Fibroblast of skin of right biceps (primary cell): ENCODE measurements at places on chromosomes 1 and 21.

GRCh38 chr1:91799863-91800262, 86.1 kb downstream of the TGFBR3 start:
- no peak for DNase-seq

GRCh38 chr1:235617808-235618207, 31.8 kb downstream of the GNG4 start:
- DNase-seq = peak; percentile 77

GRCh38 chr1:209797978-209798639, 7.8 kb downstream of the IRF6 start:
- DNase-seq = no peak

GRCh38 chr1:102595106-102595505, 513.2 kb downstream of the COL11A1 start:
- DNase-seq = no peak

DNA sequence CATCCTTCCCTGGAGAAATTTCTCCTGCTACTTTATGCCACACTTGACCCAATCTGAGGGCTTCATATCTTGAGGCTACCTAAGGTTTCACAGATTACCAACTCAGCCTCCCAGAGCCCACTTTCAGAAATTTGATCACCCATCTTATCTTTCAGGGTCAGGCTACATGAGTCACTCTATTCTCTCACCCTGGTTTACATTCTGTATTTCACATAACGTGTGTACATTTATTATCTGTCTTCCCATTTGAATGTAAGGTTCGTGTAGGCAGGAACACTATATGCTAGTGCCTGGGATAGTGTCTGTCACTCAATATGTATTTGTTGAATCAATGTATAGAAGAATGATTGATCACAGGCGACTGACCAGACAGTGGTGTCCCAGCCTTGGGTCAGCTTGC, 124.8 kb downstream of the UBE2U start:
- DNase-seq = no peak

DNA sequence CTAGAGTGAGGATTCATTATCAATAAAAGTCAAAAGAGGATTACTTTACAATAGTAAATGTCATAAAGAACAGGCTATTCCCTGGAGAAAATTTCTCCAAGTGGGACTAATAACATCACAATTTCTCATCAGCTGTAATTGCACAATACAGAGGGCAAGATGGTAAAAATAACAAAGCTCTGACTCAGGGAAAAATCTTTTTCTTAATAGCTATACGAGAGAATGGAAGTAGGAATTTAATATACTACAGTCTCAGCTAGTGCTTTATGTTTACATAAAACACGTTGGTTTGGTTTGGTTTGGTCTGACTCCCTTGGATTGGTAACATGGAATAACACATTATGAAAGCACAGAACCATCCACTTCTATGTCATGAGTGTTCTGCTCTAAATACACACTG, 397.6 kb downstream of the LRRIQ3 start:
- peak; percentile 82 for DNase-seq

DNA sequence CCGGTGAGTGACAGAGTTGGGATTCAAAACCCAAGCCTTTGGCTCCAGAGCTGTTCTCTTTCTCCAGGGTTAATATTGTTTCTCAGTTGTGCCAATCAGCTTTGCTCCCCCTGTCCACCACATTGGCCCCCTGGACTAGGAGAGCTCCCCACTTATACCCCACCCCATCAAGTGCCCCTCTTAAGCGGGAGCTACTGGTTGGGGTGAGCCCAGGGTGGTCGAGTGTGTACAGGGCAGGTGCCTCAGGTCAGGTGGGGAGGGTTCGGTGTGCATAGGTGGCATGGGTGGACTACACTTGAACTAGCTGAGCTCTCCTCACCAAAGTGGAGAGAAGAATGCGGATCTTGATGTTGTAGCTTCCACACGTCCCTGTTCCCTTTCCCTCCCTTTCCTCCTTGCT, 14.2 kb downstream of the KCNA2 start:
- DNase-seq = no peak

DNA sequence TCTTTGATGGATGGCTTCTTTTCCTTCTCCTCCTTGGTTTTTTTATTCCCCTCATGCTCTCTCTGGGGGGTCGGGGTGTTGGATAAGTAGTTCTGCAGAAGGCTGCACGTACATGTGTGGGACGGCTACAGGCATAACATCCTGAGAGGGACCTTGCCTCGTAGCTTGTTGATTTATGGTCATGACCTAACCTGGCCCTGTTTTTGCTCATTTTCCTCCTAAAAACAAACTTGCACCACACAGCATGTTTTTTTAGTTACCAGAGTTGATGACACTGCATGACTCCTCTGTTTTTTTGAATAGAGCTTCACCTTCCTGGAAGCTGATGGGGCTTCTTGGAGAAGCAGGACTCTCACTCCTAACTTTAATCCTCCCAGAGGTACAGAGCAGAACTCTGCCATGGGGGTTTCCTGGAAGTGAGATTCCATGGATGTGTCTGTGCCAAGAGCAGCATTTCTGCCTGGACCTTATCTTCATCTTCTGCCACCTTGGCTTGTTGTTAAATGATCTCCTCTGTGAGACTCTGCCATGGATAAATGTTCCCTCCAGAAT, 114.7 kb downstream of the PAPPA2 start:
- DNase-seq = peak; percentile 13

DNA sequence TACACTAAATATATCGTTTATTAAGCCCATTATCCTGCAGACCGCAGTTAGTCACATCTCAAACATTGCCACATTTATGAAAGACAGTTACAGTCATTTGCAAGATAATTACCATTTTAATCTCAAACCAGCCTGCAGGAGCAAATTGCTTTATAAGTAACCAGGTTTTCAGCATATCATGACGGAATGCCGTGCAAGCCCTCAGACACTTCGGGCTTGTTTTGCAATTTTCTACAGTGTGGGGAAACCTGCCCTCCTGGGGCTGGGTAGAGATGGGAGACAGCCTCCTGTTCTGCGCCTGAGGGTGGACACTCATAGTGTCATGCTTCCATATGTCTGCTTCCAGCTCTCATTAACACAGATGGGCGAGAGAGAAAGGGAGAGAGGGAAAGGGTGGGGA, 563.9 kb downstream of the NPHP4 start:
- DNase-seq = no peak

DNA sequence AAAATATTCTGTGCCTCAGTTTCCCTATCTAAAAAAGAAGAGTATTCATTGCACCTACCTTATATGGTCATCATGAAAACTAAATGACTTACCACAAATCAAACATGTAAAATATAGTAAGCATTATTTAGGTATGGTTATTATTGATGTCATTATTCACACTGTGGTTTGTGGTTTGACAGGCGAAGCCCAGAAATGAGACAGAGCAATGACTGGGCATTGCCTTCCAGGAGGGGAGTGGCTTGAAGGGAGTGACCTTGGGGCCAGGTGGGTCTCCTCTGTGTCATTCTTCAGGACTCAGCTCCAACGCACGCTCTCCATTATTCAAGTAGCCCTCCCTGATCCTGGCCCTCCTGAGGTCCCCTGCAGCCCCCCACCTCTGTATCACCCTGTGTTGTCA, 133.7 kb downstream of the DMRTA2 start:
- DNase-seq = no peak

DNA sequence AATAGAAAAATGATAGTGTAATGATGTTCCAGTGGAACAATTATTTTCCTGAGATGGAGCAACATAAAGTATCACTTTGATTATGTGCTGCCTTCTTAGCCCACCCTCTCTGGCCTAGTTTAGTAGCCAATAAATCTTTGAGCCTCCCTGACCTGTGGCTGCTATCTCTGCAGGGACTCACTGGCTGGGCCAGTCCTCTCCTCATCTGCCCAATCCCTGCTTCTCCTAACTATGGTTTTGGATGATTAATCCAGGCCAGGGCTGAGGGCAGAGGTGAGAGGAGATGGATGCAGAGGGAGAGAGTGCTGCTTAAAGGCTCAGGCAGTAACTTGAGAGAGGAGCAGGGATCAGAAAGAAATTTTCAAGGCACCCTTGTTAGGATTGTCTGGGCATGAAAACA, 89.0 kb upstream of the CD34 start:
- DNase-seq = no peak

GRCh38 chr1:232570007-232570406, 59.9 kb downstream of the SIPA1L2 start:
- no peak for DNase-seq

DNA sequence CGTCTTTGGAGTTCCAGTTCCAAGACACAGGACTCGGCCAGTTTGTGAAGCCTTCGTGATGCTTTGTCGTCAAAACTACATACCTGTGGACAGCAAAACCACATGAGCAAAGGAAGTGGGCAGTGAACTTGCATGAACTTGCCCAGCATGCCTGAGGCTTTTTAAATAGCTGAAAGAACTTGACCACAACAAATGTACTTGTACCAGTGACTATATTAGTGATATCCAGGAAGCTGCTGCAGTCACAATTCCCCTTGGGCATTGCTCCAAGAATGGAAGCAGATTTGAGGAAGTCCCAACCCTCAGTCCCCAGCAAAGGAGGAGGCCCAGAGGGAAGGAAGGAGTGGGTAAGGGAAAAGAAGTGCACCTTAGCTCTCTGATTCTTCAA, 2.6 kb downstream of the FUCA1 start:
- peak; percentile 25 for DNase-seq
